ENCODE measurements at places on chromosomes 5 and 9. TPM values are rescaled to one million over a fixed set of nuclear protein-coding genes. Genes with fewer than 3 reads are reported as not detected.

DNA sequence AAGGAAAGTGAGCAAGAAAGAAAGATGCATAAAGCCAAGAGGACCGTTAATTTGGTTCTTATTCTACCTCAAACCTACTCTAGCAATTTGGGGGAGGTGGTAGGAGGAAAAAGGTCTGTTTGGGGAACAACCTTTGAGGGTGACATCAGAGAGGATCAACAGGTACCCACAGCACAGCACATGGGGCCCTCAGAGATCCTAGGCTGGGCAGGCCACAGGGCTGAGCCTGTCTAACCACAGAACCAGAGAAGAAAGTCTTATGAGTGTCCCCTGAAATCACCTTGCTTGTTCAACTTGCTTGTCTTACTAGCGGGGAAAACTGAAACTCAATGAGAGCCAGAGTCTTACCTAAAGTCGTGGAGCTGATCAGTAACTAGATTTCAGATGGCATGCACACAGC lies 385.2 kb downstream of the SPOCK1 start:
- no peak for DNase-seq

GRCh38 chr5:142756576-142756975 lies 13.6 kb upstream of the ARHGAP26 start:
- no peak for DNase-seq

GRCh38 chr5:61866930-61867329 lies 439.1 kb upstream of the KIF2A start:
- no peak for DNase-seq

- DNase-seq: no peak
These were observed 807.0 kb downstream of the TLE4 start for GRCh38 chr9:80378669-80379293.

DNA sequence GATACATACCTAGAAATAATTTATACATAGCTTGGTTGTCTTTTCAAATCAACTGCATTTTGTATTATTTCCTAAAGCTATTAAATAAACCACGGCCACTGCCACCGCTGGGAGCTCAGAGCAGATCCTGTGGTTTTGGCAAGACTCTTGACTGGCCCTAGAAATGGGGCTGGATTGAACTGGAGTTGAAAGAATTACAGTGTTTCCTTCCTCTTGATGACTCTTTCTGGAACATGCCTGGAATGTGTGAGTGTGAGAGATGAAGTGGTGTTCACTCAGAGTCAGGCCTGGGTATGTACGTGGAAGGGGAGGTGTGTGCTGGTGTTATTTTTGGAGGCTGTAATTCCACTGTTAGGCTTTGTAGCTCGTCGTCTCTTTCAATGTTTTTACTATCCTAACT lies 45.9 kb downstream of the TEK start:
- DNase-seq: no peak

DNA sequence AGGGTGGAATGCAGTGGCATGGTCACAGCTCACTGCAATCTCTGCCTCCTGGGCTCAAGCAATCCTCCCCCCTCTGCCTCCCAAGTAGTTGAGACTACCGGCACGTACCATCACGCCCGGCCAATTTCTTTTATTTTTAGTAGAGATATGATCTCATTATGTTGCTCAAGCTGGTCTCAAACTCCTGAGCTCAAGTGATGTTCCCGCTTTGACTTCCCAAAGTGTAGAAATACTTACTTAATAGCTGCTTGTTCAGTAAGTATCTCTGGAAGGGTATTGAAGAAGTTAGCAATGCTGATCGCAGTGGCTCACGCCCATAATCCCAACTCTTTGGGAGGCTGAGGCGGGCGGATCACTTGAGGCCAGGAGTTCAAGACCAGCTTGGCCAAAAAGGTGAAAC lies 35.7 kb upstream of the PLIN2 start:
- no peak for DNase-seq

DNA sequence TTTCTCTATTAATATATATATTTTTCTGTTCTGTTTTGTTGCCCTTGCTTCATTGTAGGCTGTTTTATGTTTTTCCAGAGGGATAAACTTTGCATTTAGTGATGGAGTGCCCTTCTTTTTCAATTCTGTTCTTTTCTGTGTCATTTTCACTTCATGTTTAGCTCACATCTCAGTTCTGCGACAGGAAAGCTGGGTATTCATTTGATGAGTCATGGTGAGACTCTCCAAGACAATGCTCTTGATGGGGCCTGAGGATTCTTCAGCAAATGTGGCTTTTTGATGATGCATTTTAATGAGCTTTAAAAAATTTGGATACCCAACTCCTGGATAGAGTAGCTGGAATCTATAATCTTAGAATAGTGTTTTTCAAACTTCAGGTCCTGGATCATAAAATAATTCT lies 56.5 kb upstream of the SPATA31D4 start:
- DNase-seq: no peak

DNA sequence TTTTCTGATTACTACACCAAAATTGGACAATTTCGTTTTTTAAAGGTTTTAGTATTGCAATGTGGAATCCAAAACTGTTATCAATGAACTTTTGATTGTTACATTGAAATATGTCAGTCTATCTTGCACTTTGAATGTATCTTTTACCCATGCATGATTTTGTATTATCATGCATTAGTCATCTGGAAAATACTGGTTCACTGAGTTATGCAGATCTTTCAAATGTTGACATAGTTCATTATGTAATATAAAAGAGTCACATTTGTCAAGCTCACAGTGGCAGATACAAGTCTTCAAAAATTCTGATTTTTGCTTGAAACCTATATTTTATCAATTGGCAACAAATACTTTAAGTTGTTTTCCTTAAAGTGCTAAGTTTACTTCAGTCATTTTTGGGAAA lies 85.2 kb downstream of the NR3C1 start:
- DNase-seq: no peak

GRCh38 chr5:92409134-92409533 lies 1026.0 kb upstream of the ARRDC3 start:
- no peak for DNase-seq

GRCh38 chr5:3056866-3057265 lies 305.4 kb upstream of the IRX2 start:
- no peak for DNase-seq

DNA sequence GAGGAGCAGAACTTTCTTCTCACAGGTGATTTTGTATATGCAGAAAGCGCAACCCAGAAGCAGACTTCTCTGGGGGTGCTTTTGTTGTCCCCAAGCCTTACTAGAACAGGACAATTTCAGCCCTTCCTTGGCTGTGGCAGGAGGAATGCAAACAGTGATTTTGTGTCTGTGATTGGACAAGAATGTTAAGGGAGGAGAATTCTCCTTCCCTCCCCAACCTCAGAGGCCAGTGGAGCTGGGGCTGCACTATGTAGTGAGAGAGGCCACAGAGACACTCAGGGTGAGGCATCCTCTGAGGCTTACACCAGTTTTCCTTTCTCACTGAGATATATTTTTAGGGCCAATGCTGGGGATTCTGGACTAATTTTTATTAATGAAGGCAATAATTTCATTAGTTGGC lies 58.8 kb downstream of the ZNF366 start:
- DNase-seq: no peak

- no peak for DNase-seq
These were observed 61.4 kb downstream of the RANBP6 start for GRCh38 chr9:5953743-5954707.

- no peak for DNase-seq
These were observed 11.5 kb downstream of the ANXA6 start for GRCh38 chr5:151146061-151146460.

GRCh38 chr9:135240871-135241311 lies 153.4 kb downstream of the OLFM1 start:
- no peak for DNase-seq

- DNase-seq: no peak
These were observed 29.6 kb upstream of the OTULINL start for GRCh38 chr5:14552017-14552416.

GRCh38 chr5:131373265-131373664 lies 109.4 kb downstream of the CDC42SE2 start:
- no peak for DNase-seq

DNA sequence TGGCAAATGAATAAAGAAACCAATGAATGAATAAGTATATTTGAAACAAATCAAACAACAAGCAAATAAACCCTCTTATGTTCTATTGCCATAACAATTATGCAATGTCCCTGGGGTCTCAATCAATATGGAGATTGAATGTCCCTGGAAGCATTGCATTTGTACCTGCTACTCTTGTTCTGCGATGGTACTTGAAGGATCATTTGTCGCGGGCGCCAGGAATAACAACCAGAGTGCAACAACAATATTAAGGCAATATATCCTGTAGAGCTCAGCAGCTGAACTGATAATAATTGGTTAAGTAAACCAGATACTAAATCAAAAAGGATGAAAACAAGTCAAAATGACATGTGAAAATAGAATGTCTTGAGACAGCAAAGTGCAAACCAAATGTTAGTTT lies 1001.9 kb upstream of the NUDT12 start:
- no peak for DNase-seq

DNA sequence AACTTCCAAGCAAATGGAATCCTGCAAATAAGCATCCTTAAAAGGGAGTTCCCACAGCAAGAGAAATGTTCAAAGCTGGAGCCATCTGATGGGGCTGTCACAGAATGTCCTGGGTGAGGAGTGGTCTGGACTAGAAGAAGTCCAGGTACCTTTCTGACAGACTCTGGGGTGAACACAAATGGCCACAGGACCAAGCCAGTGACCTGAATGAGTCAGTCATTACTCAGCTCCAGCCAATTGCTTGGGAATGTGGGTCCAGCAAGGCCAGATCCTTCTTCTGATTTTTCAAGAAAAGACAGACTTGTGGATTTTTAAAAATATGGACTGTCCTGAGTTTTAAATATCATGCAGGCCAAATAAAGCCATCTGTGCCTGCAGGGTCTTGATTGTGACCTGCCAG lies 30.1 kb downstream of the GALNT10 start:
- no peak for DNase-seq

DNA sequence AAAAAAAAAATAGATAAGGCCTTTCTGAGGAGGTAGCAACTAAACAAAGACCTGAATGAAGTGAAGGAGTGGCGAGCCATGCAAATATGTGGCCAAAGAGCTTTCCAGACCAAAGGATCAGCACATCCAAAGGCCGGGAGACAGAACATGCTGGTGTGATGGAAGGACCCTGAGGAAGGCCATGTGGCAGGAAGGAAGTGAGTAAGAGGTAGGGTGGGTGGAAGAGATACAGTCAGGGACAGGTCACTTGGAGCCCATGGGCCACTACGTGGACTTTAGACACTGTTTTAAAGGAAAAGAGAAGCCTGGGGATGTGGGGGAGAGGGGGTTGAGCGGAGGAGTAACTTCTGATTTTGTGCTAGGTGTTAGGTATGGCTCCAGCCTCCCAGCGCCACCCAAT lies 31.3 kb downstream of the SPRY4 start:
- DNase-seq: no peak

FOXI1 gene
- not detected for total RNA-seq

CCDC187 gene
- total RNA-seq: 13.8 TPM

ADGRV1 gene
- 18.0 TPM for total RNA-seq

TMEM8B gene
- total RNA-seq: 24.5 TPM

ANGPTL2 gene
- 2.4 TPM for total RNA-seq

DNAJB5 gene
- total RNA-seq: 49.9 TPM

All from testis (tissue), 5 donors.